NCI-H510A (cell line): ENCODE measurements at places on chromosomes 7 and 10.

DNA sequence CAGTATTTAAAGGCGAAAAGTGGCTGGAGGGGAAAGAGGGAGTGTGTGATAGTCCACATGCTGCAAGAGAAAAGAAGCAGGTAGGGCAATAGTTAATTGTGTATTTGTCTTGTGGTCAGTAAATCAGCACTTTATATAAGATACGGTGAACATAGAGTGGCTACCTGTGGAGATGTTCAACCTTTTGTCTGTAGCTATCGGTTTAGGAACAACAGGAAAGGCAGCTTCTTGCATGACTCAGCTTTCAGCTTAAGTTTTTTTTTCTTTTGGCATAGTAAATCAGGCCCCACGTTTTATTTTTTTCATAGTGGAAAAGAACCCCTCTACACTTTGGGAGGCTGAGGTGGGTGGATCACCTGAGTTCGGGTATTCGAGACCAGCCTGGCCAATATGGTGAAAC lies 14.2 kb upstream of the MTPN start:
- DNase-seq: no peak

GRCh38 chr7:84780158-84781124 lies 406.4 kb downstream of the SEMA3D start:
- no peak for DNase-seq

DNA sequence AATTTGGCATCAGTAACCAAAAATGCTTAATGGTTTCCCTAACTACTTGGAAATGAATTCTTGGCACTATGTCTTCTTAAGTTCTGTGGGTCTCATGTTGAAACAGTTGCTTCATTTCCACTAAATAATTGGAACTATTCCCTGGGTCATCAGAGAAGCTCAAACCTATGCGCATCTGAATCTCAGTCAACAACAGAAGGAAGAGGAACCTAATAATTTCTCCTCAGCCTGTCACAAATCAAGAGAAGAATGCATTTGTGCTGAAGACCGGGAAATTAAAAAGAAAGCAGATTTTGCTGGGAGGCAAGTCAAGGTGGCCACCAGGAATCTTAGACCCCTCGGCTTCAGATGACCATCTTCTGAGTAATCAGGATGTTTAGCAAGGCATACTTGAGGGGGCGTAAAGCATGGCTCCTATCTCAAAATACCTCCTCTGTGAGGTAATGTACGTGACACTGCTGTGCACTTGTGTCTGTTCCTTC lies 41.4 kb downstream of the TOMM7 start:
- DNase-seq: no peak

DNA sequence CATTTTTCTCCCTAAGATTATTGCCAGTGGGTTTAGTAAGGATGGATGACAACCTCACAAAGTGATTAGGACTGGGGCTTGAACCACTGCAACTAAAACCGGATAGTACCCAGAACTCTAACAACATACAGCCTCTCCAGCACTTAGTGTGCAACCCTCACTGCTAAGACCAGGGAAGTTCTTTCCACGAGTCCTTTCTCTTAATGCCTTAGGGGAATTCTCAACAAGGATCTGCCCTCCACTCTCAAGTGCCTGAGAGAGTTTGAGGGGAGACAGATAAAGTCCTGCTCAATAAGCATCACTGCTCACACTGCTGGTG lies 104.6 kb downstream of the NRP1 start:
- no peak for DNase-seq

DNA sequence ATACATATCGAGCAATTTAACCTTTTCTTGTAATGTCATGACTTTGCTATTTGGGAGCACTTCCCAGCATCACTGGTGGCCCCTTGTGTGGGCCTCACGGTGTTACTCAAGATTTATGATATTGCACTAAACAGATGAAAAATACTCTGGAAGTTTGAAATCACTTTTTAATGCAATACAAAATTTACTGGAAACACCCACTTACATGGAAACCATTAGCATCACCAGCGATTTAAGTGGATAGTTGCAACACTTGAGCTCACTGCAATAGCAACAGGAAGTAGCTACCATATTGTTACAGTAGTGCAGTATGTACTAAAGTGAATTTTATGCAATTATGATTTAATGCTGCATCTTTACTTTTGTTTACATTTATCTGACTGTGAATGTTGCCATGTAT lies 184.4 kb downstream of the MDFIC start:
- DNase-seq: no peak

DNA sequence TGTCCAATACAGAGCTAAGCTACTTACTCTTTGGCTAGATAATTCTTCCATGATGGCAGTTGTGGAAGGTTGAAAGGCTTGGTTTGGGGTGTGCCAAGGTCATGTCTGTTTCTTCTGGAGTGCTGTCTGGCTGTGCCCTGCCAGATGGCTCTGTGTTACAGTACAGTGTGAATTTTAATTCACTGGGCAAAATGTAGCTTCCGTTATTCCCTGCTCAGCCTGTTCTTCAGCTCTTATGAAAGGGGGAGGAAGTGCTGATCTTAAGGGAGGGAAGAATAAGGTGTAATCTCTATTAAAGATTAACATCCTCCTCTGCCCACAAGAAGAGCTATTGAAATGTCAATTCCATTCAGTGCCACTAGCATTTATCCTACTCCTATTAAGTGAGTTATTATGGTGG lies 52.2 kb downstream of the SND1 start:
- DNase-seq: no peak

DNA sequence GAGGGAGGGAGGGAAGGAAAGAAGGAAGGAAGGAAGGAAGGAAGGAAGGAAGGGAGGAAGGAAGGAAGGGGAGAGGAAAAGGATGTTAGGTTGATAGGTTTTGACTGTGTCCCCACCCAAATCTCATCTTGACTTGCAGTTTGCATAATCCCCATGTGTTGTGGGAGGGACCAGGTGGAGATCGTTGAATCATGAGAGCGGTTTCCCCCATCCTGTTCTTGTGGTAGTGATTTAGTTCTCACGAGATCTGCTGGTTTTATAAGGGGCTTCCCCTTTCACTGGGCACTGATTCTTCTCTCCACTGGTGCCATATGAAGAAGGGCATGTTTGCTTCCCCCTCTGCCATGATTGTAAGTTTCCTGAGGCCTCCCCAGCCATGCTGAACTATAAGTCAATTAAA lies 15.1 kb upstream of the NUDCD3 start:
- DNase-seq: no peak

DNA sequence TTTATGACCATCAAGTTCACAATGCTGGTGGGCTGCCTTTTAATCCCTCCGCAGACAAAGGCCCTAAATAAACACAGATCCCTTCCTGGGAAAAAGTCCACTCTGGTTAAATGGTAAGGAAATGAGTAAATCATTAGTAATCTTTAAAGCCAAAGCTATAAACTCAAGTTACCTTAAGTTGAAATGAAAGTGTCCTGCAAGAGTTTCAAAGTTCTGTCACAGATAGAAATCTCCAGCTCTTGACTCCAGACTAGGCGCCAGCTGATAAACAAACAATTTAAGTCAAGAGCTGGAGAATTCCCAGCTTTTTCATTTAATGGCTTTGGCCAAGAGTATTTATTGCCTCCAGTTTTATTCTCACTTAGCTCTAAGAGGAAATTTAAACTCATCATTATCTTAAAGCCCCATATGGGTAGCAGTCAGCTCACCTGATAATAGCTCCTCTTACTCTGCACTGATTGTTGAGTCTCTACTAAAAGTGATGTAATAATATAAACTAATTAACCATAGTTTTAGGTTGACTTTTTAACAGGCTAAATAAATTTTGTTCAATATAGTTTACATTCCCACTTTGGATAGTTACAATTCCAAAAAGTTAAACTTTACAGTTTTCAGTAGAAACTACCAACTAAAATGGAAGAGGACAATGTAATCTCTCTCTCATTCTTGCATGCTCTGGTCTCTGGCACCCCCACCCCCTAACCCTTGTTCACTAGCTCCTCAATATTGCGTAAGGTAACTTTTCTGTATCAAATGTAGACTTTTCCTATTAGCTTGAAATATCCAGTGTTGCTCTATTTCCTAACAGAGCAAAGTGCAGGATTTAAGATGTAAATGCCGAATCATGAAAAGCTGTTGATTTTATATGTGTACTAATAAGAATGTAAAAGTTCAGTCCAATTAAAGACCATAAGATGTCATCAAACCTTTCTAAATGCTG lies 56.1 kb downstream of the HIBADH start:
- no peak for DNase-seq

DNA sequence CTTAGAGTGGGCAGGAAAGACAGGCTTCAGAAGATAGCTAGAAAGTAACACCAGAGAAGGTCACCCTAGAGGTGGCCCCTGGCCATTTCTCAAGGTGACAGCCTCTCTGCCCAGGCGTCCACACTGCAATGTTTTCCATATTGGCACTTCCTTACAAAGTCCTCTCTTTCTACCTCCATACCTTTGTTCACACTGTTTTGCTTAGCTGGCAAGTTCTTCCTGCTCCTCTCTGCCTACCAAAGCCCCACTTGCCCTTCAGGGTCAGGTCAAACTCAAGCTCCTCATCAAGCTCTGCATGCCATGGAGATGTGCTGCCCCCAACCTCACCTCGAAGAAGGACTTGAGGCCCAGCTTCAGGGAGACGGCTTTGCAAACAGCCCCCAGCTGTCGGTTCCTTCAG lies 190.9 kb downstream of the KCNMA1 start:
- no peak for DNase-seq

- DNase-seq: no peak
Observed at GRCh38 chr10:88458209-88458608, 124.9 kb downstream of the RNLS start.

DNA sequence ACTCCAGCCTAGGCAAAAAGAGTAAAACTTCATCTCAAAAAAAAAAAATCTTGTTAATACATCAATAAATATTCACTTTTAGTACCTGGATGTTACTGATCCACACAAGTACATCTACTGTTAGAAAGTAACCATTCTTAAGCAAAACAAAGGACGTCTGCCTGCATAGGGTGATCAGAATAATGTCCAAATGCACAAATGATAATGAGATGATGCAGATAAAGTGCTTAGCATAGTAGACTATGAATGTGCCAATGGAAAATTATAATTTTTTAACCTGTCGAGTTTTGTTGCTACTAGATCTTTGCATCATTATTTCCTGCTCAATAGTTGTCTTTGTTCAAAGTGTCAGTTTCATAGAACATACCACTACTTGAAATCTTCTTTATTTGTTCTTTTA lies 109.6 kb upstream of the IMMP2L start:
- DNase-seq: no peak
